Activated CD4-positive, CD25-positive, alpha-beta regulatory T cell treated with anti-CD3 and anti-CD28 coated beads, Interleukin-2, amount 50 U/mL, for 72 hours (primary cell): ENCODE measurements at places on chromosomes 12 and 14.

DNA sequence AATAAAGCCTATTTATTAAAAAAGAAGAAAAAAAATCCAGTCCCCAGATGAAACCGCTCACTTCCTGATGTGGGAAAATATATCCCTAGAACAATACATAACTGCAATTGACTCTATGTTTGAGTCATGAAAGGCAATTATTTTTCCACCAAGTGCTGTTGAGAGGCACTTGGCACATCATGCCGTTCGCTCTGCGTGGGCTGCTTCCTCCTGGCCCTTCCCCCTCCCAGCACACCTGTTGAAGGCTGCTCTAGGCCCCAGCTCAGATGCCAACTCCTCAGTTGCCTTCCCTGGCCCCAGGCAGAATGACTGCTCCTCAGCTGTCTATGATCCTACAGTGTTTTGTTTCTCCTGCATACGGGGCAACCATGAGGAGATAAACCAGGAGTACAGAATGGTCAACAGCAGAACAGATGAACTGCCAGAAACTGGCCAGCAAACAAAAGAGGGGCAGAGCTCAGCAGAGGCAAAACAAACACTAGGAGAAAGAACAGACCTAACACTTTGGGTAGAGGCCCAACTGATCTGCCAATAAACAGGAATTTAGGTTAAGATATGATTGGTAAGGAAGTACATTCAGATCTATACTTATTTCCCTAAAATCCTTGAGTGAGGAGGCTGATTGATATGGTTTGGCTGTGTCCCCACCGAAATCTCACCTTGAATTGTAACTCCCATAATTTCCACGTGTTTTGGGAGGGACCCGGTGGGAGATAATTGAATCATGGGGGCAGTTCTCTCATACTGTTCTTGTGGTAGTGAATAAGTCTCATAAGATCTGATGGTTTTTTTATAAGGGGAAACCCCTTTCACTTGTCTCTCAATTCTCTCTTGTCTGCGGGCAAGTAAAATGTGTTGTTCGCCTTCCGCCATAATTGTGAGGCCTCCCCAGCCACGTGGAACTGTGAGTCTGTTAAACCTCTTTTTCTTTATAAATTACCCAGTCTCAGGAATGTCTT lies 58.6 kb downstream of the SLC38A1 start:
- peak; percentile 62 for DNase-seq

DNA sequence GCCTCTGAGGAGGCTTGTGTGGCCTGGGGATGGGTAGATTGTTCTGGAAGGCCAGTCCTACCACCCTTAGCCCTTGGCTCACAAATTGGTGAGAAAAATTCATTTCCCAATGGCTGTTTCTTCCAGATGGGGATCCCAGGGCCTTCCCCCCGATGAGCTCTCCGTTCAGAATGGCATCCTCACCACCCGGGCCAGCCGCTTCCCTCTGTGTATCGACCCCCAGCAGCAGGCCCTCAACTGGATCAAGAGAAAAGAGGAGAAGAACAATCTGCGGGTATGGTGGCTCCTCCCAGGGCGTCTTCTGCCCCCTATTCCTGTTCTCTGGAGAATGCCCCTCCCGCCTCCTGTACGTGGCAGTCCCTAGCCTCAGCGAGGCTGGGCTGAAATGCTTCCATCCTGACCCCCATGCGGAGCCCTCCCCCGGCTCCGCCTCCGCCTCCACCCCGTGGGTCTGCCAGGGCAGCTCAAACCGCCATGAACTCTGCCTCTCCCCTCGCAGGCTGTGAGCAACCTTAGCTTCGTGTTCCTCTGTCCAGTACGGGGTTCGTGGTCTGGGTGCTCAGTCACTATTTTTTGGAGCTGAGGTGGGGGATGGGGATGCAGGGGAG lies 57.8 kb downstream of the CCDC92 start:
- DNase-seq, result no peak

GRCh38 chr14:105456736-105457617 lies 17.6 kb upstream of the CRIP2 start:
- DNase-seq, result no peak

- no peak for DNase-seq
Observed at GRCh38 chr12:108254517-108255251, 84.4 kb downstream of the CMKLR1 start.

- DNase-seq, result peak; percentile 69
Observed at GRCh38 chr12:8648576-8649205, 13.9 kb downstream of the MFAP5 start.
